ENCODE measurements at places on chromosomes 4 and X.

GRCh38 chr4:72661830-72662229, 92.8 kb upstream of the ADAMTS3 start:
- DNase-seq, result no peak

DNA sequence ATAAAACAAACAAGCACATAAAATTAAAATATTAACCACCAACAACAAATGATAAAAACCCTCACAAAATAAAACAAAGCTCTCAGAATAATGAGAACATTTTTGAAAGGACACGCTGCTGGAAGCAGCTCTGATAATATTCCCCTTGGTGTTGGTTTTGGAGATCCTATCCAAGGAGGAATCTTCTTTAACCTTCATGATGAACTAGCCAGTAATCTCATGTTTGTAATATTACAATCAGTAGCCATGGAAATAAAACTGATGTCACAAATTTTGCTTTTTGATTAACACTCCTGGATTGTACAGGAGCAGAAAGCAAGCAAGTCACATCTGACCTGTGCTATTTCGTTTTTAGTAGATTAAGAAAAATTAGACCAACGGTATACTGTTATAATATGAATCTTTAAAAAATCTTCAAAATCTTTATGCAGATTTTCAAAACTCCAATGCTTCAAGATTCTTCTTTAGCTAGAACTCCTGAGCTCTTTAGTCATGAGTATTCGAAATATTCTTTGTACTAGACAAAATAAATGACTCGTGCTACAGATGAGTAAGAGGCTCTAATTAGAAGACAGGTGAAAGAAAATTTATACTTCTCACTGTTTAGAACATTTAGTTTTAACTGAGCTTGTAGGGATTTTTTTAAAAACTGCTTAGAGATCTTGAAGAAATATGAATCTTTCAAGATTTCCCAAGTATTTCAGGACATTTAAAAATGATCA, 154.1 kb downstream of the RASL11B start:
- DNase-seq, result no peak

- DNase-seq, result no peak
These were observed 28.9 kb upstream of the ACSL1 start for GRCh38 chr4:184854673-184855072.

DNA sequence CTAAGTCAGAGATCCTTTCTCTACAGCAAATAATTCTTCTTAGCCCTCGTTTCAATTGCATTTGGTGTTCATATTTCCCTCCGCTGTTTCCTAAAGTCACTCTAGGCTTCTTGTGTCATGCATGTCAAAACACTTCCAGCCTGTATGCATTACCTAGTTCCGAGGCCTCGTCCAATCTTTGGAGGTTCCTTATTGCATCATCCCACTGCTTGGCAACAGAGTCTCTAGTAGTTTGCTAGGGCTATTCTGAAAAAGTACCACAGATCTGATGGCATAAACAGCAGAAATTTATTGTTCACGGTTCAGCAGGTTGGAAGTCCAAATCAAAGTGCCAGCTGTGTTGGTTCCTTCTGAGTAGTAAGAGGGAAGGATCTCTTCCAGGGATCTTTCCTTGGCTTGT, 5.9 kb downstream of the H2BW2 start:
- DNase-seq, result no peak

DNA sequence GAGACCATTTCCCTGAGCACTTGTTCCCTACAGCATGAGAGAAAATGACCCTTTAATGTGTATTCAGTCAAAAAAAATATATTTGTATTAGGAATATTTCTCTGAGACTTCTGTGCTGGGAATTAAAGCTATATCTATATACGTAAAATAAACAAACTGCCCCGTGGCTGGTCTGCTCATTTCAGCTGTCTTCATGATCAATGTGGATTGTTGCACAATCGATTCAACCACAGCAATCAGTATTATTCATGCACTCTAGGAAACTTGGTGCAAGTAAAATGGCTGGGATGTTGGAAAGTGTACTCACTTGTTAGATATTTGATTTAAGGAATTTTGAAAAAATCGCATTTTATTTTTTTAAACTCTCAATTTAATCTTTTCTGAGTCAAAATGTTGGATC, 307.9 kb upstream of the ZFP42 start:
- DNase-seq, result no peak

Data from fibroblast of skin of scalp (primary cell).